ENCODE measurements at places on chromosomes 1 and 21.

DNA sequence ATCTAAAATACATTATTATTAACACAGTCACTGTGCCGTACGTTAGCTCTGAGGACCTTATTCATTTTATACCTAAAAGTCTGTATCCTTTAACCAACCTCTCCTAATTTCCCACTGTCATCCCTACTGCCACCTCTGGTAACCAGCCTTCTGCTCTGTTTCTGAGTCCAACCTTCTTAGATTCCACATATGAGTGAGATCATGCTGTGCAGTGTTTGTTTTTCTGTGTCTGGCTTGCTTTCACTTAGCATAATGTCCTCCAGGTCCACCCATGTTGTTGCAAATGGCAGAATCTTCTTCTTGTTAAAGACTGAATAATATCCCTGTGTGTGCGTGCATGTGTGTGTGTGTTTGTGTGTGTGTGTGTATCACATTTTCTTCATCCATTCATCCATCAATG is 64.2 kb downstream of the ETS2 start:
- DNase-seq = no peak

GRCh38 chr1:180849031-180849775 is 63.5 kb upstream of the KIAA1614 start:
- DNase-seq = no peak

- DNase-seq = peak; percentile 55
These were observed 64.3 kb downstream of the CAMSAP2 start for GRCh38 chr1:200802865-200803512.

DNA sequence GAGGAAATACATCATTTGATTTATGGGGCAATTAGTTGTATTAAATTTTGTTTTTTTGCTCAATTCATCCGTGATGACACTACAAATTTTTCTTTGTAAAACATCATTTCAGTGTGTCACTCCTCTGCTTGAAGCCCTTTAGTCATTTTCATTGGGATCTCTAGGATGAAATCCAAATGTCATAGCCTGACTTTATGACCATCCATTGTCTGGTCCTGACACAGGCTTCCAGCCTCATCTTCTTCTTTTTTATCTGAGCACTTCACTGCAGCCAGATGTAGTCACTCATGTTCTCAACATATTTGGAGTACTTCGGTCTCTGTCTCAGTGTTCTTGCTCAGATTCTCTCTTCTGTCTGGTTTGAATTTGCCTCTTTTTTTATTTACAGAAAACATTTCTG is 173.1 kb downstream of the HMCN1 start:
- DNase-seq = no peak

DNA sequence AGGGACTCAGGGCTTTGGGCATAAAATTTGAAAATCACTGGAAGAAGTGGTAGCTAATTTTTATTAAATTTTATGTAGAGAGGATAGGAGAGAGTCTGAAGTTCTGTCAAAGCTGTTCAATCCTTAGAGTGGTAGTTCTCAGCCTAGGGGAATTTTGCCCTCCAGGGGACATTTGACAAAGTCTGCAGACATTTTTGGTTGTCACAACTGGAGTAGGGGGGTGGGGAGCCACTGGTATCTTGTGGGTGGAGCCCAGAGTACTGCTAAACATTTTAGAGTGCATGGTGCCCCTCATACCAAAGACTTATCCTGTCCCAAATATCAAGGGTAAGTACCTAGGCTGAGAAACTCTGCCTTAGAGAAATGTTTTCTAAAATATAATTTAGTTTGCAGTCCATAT is 30.2 kb downstream of the RASAL2 start:
- DNase-seq = no peak

- no peak for DNase-seq
These were observed 108.0 kb downstream of the TNNI3K start for GRCh38 chr1:74343216-74343615.

DNA sequence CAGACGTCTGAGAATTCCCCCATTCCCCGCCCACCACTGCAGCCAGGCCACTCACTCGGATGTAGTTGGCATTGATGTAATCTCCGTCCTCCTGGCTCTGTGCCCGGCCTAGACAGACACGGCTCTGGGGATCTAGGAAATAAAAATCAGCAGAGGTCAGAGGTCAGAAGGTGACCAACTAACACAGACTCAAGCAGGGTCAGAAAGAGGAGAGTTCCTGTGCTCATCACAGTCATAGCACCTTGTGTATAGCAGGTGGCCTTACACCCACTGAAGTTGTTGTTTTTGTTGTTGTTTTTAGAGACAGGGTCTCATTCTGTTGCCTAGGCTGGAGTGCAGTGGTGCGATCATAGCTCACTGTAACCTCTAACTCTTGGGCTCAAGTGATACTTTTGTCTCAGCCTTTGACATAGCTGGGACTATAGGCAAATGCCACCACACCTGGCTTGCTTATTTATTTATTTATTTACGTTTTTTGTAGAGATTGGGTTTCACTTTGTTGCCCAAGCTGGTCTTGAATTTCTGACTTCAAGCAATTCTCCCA is 4.9 kb downstream of the PTPN7 start:
- no peak for DNase-seq

DNA sequence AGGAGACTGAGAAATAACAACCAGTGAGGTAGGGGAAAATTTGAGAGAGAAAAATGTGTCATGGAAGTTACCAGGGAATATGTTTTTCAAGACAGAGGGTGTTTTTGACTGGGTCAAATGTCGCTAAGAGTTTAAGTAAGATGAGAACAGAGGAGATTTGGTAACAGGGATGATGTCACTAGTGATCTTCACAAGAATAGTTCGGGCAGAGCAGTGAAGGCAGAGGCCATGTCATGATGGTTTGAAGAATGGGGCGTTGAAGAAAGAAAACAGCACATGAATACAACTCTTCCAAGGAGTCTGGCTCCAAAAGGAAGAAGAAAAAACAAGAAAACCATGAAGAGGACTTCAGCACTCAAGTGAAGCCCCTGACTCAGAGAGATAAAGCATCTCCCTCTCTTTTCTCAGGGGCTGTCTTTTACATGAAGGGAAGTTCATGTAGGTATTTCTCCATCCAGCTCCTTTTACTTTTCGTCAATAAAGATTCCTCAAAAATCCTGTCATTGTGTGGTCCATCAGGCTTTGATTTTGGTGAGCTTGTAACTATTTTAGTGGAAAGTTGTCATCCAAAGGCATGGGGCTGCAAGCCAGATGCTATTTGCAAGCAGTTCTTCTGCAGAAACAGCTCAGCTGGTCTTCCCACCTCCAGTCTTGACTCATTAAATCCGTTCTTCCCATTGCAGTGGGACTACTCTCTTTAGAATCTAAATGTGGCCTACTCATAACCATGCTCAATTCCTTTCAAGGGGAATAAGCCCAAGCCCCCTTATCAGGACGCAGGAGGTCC is 397.3 kb downstream of the LMX1A start:
- no peak for DNase-seq

DNA sequence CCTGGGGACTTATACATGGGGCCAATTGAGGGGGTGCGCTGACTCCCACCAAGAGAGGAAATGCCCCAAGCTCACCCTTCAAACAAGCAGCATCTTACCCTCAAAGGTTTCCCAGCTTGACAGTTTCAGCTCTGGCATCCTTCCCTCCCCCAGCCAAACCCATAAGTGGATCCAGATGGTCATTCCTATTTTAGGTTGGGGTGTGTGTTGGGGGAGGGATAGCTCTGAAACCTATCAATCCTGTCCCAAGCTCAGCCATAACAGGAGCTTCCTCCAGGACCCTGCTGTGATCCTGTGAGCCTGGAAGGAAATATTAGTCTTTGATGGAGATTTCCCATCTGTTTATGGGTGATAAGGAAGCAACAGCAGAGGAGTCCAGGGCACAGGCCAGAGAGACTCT is 3.4 kb upstream of the TMEM222 start:
- DNase-seq = no peak

DNA sequence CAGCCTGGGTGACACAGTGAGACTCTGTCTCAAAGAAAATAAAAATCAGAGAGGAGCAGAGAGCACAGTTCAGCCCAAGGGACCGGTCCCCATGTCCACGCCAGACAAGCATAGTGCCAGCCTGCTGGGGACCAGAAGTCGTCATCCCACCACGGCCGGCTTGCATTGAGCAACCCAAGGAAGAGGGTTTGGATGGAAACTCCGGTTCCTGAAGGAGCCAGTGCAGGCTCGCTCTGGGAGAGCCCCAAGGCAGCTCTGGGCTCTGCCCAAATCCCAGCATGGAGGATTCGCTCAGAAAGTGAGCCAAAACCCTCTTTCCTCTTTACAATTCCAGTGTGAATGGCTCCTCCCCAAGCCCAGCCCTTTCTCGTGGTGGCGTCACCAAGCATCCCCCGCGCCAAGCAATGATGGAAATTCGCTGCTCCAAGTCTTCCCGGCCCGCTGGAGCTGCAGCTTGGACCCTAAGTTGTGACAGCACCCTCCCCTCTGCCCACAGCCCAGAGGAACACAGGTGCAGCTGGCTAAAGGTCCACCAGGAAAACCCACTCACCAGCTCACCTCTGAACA is 64.1 kb upstream of the SLC25A33 start:
- DNase-seq = no peak

DNA sequence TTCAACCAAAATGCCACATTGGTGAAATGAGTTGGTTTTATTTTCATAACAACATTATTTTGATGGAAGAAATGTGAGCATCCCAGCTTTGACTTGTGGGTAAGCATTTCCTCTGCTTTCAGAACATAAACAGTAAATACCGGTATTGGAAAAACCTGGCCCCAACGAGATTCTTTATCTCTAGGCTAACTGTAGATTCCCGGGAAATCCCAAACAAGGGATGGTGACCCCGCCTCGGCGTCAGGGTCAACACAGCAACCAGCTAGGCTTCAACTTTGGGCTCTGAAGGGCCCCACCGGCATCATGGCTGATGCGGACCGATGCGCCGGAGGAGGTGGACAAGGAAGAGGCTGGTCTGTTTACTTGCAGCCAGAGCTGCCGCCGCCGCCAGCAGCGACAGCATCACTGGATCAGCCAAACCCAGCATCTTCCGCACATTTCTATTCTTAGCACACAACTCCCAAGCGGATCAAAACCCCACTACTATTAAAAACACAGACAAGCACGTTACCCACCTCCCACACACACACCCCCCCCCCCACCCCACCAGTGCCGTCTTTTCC is 1.1 kb downstream of the AKT3 start:
- DNase-seq = peak; percentile 30

- DNase-seq = no peak
These were observed 101.9 kb upstream of the LBR start for GRCh38 chr1:225529726-225530125.

GRCh38 chr1:90513956-90514355 is 203.1 kb downstream of the BARHL2 start:
- no peak for DNase-seq

DNA sequence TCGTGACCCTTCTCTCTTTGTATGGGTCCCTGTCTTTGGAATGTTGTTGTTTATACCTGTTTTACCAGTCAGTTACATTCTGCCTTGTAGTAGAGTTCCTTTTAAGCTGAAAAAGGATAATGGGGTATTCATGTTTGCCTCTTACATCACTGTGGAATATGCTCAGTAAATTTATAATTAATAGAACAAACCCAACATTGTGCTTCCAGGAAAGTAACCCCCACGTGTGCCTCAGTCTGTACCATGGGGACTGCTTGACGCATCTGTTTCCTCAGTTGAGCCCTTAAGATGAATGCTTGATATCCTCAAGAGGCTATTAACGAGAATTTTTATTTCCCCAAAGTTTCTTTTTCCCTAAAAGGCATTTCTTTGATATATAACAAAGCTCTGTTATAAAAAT is 73.4 kb downstream of the ST6GALNAC3 start:
- no peak for DNase-seq

GRCh38 chr1:87853576-87854351 is 525.1 kb downstream of the LMO4 start:
- DNase-seq = no peak

GRCh38 chr1:94795434-94795833 is 24.7 kb upstream of the SLC44A3 start:
- DNase-seq = no peak

GRCh38 chr1:55632058-55632457 is 416.9 kb upstream of the USP24 start:
- no peak for DNase-seq
